ENCODE measurements at places on chromosomes 12 and 14. TPM values are rescaled to one million over a fixed set of nuclear protein-coding genes. Genes with fewer than 3 reads are reported as not detected.

Gene KCNH3
- total RNA-seq = 0.71 TPM

Gene PUS7L
- total RNA-seq = 24.3 TPM

Gene SLC22A17
- 3.8 TPM for total RNA-seq

Gene DNM1L
- 79.4 TPM for total RNA-seq

Gene CLEC6A
- not detected for total RNA-seq

Gene KCNK13
- total RNA-seq = 0.07 TPM

Gene CPNE6
- total RNA-seq = not detected

Gene LRTM2
- total RNA-seq = not detected
